ENCODE measurements at places on chromosomes 12 and 14.

GRCh38 chr12:26212988-26213387, 17.6 kb downstream of the SSPN start:
- DNase-seq, result no peak

- no peak for DNase-seq
These were observed 58.0 kb upstream of the TRHDE start for GRCh38 chr12:72214163-72214562.

DNA sequence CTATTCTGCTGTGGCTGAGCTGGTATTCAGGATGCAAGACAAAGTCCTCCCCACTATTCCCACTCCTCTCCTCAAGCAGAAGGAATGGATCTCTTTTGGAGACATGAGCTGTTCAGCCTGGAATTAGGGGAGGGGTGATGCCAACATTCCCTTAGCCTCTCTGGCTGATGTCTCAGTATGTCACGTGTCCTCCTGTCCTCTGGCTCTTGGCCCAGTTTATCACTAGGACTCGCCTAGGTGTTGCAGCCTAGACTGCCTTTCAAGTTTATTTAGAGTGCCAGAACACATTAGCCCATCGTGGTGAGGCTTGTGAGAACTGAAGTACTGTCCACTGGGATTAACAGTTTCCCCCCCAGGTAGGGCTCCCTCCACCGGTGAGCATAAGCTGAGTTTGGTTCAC, 239.9 kb upstream of the MIS18BP1 start:
- no peak for DNase-seq

DNA sequence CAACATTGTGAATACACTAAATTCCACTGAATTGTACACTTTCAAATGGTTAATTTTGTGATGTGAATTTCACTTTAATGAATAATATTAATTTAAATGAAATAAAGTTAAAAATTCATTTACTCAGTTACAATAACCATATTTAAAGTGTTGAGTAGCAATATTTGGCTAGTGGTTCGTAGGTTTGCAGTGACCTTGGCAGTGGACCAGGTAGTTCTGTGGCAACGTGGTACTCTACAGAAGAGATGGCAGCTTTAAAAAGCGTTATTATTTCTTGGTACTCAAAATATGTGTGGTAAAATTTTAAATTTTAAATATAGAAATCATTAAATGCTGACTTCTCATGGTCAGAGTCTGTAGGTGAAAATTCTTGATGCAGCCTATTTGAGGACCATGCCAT, 51.6 kb downstream of the AEBP2 start:
- no peak for DNase-seq

GRCh38 chr12:132481771-132482745, 7.9 kb upstream of the FBRSL1 start:
- DNase-seq, result no peak

- no peak for DNase-seq
These were observed 2.8 kb upstream of the MARK3 start for GRCh38 chr14:103382376-103382775.

GRCh38 chr12:67804168-67804567, 155.6 kb downstream of the DYRK2 start:
- no peak for DNase-seq

DNA sequence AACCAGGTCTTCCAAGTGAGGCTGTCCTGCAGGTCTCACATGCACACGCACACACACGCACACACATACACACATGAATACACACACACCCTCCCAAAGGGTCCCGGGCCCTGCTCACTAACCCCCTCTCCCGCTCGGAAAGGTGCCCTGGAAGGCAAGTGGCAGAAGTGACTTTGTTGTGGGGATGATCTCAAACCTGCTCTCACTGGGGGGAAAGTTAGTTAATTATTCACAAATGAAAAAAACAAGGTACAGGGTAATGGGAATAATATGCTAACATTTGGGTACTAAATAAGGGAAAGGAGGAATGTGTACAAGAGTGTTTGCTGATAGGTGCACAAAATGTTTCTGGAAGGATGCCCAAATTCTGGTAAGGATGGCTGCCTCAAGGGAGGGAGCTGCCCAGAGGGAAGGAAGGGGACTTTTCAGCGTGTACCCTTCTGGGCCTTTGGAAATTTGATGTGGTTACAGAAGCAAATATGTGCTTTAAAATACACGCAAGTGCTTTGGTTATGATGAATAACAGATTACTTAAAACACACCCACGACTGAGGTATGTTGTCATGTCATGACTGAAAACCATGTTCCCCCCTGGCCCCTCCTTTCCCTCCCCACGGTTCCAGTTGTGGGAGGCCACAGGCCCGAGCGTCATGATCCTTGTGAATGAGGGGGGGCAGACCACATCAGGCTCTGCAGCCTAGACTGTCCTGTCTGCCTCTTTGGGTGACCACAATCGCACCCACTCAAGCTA, 43.3 kb upstream of the PLEKHG6 start:
- DNase-seq, result no peak

GRCh38 chr14:76968621-76969063, 59.9 kb downstream of the IRF2BPL start:
- DNase-seq, result peak; percentile 95

GRCh38 chr14:90534091-90534837, 137.4 kb downstream of the CALM1 start:
- no peak for DNase-seq

DNA sequence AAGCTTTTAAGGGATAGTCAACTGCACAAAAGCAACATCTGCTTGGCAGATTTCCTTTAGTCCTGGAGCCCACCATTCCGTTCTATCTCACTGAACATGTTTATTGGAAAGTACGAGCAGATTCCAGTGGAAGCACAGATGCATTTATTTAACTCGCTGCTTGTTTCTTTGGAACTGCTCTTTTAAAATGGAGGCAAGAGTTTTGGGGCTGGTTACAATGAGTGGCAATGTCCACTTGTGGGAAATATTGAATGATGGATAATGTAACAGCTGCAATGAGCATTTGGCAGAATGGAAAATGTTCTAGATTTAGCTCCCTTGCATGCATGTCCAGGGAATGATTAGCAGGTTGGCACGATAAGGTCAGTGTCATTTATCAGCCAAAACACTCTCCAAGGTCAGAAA, 163.0 kb downstream of the ATP23 start:
- no peak for DNase-seq

- no peak for DNase-seq
These were observed 216.0 kb upstream of the EEA1 start for GRCh38 chr12:93145086-93145485.

DNA sequence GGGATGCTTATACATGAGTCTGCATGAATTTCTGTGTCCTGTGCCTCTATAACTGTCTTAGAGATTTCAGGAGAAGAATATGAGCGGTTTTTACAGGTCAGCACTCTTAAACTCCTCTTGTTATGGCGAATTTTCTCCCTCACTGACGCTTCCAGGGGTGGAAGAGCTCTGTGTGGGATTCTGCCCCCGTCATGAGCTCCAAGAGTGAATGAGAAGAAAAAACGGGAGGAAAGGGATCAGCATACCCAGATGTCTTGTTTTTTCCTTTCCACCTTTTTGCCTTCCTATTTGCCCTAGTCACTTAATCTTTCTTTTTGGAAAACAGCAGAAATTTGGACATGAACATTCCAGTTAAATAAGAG, 651 bp downstream of the PFKM start:
- no peak for DNase-seq

- DNase-seq, result no peak
These were observed 101.6 kb downstream of the BRMS1L start for GRCh38 chr14:35927727-35928126.

DNA sequence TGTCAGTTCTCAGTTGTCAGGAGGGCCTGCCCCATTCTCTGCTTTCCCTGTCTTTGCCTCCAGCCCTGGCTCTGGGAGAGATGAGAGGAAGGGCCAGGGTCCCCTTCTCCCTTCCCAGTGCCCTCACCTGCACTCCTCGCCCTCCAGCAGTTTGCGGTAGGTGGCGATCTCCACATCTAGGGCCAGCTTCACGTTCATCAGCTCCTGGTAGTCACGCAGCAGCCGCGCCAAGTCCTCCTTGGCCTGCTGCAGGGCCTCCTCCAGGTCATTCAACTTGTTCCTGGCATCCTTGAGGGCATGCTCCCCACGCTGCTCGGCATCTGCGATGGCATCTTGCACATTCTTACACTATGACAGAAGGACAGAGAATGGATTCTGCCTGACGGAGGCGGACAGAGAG, 5.4 kb downstream of the KRT2 start:
- no peak for DNase-seq

DNA sequence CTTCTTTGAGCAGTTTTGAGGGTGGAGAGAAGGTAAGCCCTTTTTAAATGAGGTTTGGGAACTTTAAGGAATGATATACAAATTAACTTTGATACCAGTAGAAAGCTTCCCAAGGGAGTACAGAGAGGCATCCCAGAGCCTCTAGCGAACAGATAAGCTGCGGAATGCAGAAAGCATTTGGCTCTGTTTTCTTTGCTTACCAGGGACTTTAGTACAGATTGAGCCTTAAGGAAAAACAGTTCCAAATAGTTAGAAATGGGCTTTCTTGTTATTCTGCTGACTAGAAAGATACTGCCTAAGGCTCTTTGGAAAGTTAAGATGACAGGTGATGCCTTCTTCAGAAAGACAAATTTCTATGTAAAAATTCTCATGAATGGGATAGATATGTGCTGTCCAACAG, 261.7 kb upstream of the FOXN3 start:
- DNase-seq, result no peak

- DNase-seq, result peak; percentile 3
These were observed 38.2 kb upstream of the TMEM263 start for GRCh38 chr12:106917503-106917902.

DNA sequence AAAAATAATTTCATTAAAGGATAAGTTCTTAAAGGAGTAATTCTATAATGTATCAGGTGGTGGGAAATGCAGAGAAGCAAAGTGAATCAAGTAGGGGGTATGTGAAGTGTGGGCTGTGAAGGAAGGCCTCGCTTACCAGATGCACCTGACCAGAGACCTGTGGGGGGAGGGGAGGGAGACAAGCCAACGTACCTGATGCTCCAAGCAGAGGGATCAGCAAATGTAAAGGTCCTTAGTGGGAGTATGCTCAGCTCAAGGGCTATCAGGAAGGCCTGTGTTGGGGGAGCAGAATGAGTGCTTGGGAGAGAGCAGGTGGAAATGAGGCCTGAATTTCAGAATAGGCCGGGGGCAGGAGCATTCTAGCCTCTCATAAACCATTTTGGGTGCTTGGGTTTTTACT, 57.1 kb downstream of the ANO4 start:
- DNase-seq, result no peak

DNA sequence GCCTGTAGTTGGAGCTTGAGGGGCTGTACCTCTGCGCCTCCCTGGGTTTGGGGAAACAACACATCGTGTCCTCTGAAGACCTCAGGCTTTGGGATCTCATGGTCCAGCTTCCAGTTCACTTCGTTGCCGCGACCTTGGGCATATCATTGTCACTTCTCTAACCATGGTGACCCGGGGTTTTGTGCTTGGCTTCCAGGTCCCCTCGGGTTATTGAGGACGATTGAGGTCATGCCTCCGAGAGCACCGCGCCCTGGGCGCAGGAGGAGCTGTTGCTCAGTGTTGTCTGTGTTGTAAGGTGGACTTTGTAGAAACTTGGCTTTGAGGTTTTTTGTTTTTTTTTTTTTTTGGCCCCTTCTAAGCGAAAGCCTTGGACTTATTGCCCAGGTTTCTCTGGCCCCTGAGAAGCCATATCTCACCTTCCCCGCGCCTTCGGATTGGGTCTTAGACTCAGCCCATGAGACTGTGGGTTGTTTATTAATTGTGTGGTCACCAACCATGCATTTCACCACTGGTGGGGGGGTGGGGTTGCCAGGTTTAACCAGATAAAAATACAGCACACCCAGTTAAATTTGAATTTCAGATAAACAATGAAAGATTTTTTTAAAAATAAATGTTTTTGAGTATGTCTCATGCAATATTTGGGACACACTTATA, 2.6 kb downstream of the BCL7A start:
- DNase-seq, result no peak

DNA sequence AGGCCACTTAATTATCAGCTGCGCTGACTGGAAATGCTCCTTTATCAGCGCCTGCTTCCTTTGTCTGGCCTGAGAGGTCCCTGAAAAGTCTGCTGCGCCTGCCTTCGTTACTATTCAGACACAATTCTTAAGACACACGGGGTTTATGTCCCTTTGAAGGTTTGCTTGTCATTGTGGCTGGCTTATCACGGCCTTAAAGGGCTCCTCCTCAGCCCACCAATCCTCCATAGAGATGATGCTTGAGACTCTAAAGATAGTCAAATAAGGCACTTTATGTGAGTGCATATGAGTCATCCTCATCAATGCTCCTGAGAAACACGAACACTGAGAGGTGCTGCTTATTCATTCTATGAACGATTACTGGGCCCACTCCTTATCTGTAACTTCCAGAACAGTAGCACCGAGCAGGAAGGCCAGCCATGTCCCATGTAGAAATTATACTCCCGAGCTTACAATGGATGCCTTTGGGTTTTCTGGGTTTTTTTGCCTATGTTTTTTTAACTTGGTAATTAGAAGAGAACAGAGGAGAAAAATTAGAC, 1268.2 kb upstream of the TMEM132C start:
- no peak for DNase-seq

DNA sequence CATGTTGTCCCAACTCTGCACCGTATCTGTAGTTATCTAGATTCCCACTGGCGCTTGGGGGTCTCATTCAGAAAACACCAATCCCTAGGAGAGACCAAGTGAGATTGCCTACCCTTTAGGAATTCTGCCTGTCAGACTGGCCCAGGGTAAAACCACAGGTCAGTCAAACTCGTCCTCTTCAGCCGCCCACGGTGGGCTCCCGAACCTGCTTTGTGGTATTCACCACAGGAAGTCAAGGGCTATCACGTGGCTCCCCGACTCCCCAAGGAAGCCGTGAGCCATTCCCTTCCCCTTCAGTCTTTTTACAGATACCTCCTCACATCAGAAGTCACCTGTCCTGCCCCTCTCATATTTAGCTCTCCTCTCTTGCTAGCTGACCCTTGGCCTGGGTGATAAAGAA, 159.9 kb downstream of the EGLN3 start:
- no peak for DNase-seq

DNA sequence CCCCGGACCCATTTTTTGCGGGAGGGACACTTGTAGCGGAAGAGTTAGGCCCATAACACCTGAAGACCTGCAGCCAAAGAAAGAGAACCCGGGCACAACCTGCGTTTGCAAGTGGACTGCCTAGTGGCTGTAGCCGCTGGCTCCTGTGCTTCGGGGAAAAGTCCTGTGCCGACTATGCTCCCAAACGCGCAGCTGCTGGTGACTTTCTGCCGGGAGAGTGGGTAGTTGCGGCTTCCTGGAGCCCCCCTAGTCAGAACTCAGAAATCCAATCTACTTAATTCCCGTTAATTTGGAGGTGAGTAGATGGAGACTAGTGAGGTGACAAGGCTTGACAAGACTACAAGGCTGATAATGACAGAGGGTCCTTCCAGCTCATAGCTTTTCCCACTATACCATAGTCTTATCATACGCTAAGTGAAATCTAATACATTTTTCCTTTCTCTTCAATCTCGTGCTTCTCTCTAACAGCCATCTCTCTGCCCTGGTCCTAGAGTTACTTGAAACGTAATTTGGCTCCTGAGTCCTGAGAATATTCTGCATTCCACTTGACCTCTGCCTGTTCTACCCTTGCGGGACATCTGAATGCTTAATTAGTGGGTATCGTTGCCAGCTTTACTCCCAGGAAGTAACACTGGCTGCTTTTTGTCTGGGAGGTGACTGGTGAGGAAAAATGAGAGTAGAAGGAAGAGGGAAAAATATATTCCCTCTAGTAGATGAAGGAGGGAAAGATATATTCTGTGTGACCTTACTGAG, 556 bp downstream of the MTHFD1 start:
- peak; percentile 53 for DNase-seq
